Endothelial cell (in vitro differentiated cells): ENCODE measurements at places on chromosomes 1 and 21. TPM values are rescaled to one million over a fixed set of nuclear protein-coding genes. Genes with fewer than 3 reads are reported as not detected.

DNA sequence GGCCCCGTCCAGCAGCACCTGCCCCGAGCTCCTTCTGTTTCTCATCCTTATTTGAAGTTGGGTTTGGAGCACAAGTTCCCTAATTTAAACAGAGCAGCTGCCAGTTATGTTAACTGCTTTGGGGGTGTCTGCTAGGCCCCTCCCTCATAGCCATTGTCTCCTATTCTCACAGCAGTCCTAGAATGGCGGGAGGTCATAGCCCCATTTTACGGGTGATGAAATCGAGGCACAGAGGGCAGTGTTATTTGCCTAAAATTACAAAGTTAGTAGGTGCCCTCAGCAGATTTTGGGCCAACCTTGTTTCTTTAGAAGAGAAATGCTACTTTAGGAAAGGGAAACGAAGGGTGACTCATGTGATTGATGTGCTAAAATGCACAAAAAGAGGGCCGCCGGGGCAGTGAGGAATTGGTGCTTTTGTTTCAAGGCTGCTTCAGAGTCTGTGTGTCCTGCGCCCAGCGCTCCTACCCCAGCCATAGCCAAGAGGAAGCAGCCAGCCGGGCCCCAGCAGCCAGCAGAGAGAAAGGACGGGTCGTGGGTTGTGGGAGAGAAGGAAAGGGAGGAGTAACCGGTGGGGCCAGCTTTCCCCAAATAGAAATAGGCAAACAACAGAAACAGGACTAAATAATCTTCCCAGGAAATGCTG lies 13.0 kb downstream of the VANGL1 start:
- H3K36me3 ChIP-seq = peaks cover 5% of the 10 kb centered on the region
- no peaks in the 10 kb centered on the region for H3K27me3 ChIP-seq
- H3K4me1 ChIP-seq = peaks cover 34% of the 10 kb centered on the region
- no peak overlapping the region for H3K4me3 ChIP-seq
- DNase-seq = no peak

AQP10 gene
- total RNA-seq = not detected

DNA sequence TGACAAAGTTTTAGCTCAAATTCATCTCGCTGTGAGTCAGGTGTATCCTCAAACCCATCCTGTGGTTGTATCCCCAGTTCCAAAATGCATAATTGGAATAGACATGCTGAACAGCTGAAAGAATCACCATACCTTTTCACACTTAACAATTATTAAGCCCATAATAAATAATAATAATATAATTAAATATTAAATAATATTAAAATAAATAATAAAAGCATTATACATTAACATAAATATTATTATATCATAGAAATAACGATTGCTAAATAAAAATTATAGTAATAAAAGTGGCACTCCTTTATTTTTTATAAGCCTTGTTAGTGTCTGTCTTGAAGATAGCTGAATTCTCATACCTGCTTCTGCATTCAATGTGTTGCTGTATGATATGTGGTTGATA lies 257.5 kb upstream of the B3GALT2 start:
- H3K36me3 ChIP-seq = no peaks in the 10 kb centered on the region
- H3K27me3 ChIP-seq = no peaks in the 10 kb centered on the region
- DNase-seq = no peak
- H3K27ac ChIP-seq = no peak overlapping the region

SLFNL1 gene
- total RNA-seq = 0.38 TPM

GRCh38 chr1:41623736-41624135 lies 139.3 kb upstream of the EDN2 start:
- H3K27me3 ChIP-seq = peaks cover 5% of the 10 kb centered on the region
- no peak for DNase-seq
- H3K4me1 ChIP-seq = peaks cover 5% of the 10 kb centered on the region

DNA sequence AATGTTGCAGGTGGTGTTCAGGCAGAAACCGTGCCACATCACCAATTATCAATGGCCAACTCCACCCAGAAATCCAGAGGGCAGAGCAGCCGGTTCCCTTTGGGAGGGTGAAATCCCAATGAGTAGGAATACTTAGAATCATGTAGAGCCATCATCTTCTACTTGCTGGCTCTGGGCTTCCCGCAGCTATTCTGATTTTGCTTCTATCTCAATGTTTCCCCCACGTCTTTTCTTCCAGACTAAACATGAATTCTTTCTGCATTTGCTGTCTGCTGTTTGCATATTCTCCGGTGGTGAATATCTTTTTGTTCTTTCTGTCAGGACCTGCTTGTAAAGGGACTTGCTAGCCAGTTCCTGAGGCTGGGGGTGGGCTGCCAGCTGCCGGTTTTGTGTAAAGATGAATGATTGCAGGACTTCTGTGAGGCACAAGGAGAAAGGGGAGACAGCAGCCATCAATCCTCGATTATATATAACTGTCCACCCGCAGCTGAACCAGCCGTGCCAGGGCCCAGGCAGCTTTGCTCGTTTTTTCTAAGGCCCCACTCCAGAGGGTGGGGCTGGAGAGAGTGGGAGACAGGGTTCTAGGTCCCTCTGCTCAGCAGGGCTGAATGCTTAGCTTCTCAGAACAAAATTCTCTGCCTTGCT lies 33.2 kb downstream of the PRAMEF20 start:
- no peak for DNase-seq
- H3K4me3 ChIP-seq = no peak overlapping the region
- peaks cover 4% of the 10 kb centered on the region for H3K36me3 ChIP-seq
- H3K27me3 ChIP-seq = no peaks in the 10 kb centered on the region
- H3K27ac ChIP-seq = no peak overlapping the region
- no peaks in the 10 kb centered on the region for H3K4me1 ChIP-seq

AVPR1B gene
- not detected for total RNA-seq

NUP133 gene
- 53.5 TPM for total RNA-seq

MAN1C1 gene
- total RNA-seq = 29.1 TPM

DNA sequence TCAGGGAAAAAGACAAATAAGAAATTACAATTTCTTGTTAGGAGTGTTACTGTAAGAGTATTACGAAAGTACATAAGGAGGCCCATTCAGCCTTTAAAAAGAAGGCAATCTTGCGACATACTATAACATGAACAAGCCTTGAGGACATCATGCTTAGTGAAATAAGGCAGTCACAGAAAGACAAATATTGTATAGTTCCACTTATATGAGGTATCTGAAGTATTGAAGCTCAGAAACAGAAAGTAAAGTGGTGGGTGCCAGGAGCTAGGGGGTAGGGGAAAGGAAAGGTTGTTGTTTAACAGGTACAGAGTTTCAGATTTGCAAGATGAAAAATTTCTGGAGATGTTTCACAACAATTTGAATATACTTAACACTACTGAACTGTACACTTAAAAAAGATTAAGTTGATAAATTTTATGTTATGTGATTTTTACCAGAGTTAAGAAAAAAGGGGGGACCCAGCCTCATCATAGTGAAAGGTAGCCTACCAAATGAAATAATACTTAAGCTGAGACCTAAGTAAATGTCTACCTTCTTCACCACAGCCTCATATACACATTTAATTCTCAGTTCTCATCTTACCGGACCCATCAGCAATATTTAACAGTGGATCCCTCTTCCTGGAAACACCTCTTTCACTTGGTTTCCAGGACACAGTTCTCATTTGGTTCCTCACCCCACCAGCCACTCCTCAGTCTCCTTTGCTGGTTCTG lies 19.5 kb downstream of the USP24 start:
- no peak overlapping the region for H3K27ac ChIP-seq
- no peak for DNase-seq
- H3K36me3 ChIP-seq = peaks cover 12% of the 10 kb centered on the region
- H3K4me1 ChIP-seq = peaks cover 17% of the 10 kb centered on the region
- H3K4me3 ChIP-seq = no peak overlapping the region

- no peak for DNase-seq
- no peak overlapping the region for H3K27ac ChIP-seq
- no peaks in the 10 kb centered on the region for H3K27me3 ChIP-seq
- H3K4me3 ChIP-seq = no peak overlapping the region
- no peaks in the 10 kb centered on the region for H3K4me1 ChIP-seq
These were observed 145.6 kb downstream of the GDAP2 start for GRCh38 chr1:117783606-117784396.

RAB25 gene
- 1.6 TPM for total RNA-seq

DNA sequence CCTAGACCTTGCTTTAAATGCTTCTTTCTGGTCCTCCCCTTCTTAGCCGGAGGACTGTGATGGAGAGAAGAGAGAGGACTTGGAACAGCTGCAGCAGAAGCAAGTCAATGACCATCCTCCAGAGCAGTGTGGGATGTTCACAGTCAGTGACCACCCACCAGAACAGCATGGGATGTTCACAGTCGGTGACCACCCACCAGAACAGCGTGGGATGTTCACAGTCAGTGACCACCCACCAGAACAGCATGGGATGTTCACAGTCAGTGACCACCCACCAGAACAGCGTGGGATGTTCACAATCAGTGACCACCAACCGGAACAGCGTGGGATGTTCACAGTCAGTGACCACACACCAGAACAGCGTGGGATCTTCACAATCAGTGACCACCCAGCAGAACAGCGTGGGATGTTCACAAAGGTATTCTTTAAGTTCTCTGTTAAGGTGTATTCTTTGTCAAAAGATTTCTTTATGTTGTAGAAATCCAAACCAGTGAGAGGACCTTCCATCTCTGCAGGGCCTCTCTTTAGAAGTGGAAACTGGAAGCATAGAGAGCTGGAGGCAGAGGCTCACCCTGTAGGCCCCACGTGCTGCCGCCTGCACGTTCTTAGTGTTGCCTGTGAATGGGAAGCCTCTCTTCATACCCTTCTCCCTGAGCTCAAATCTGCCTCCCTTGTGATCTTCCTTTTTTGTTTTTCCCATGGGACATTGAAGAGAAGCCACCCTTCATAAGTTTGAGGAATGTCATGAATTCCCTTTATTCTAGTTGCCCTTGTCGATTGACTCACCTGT lies 10.6 kb downstream of the PCNT start:
- no peaks in the 10 kb centered on the region for H3K27me3 ChIP-seq
- peaks cover 25% of the 10 kb centered on the region for H3K36me3 ChIP-seq
- no peak for DNase-seq
- H3K4me1 ChIP-seq = no peaks in the 10 kb centered on the region
- H3K4me3 ChIP-seq = no peak overlapping the region
- no peak overlapping the region for H3K27ac ChIP-seq

DNA sequence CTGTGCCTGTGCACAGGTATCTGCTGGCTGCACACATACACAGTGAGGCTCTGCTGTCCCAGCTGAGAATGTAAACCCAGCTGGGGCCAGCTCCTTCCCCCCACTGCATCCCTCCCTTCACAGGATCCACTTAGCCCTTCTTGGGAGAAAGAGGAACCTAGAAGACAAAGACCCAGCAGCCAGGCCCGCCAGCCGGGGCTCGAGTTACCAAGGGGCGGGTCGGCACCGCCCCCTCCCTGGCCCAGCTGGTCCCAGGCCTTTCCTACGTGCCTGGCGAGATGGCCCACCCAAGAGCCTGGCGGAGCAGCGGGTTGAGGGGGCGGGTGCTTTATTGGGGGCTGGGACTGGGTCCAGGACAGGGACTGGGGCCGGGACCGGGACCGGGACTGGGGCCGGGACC lies 2.1 kb downstream of the SH3BGRL3 start:
- peaks cover 15% of the 10 kb centered on the region for H3K27me3 ChIP-seq
- H3K4me3 ChIP-seq = peak overlapping the region; percentile 87
- peaks cover 21% of the 10 kb centered on the region for H3K36me3 ChIP-seq

- no peaks in the 10 kb centered on the region for H3K4me1 ChIP-seq
- no peaks in the 10 kb centered on the region for H3K36me3 ChIP-seq
- H3K27ac ChIP-seq = no peak overlapping the region
- DNase-seq = no peak
- H3K4me3 ChIP-seq = no peak overlapping the region
- H3K27me3 ChIP-seq = no peaks in the 10 kb centered on the region
These were observed 68.0 kb upstream of the PTCH2 start for GRCh38 chr1:44911026-44911425.

NTNG1 gene
- total RNA-seq = 3.2 TPM

- H3K4me1 ChIP-seq = peaks cover 26% of the 10 kb centered on the region
- H3K27ac ChIP-seq = no peak overlapping the region
- no peaks in the 10 kb centered on the region for H3K27me3 ChIP-seq
- H3K4me3 ChIP-seq = no peak overlapping the region
These were observed 7.5 kb downstream of the IVNS1ABP start for GRCh38 chr1:185309566-185309965.

- H3K27ac ChIP-seq = no peak overlapping the region
- no peak overlapping the region for H3K4me3 ChIP-seq
These were observed 5.7 kb downstream of the THEMIS2 start for GRCh38 chr1:27878039-27878438.

KCNQ4 gene
- total RNA-seq = 1.5 TPM

GRCh38 chr1:67618285-67619018 lies 66.5 kb upstream of the GADD45A start:
- H3K27me3 ChIP-seq = no peaks in the 10 kb centered on the region
- no peaks in the 10 kb centered on the region for H3K4me1 ChIP-seq
- H3K27ac ChIP-seq = no peak overlapping the region
- no peaks in the 10 kb centered on the region for H3K36me3 ChIP-seq
- H3K4me3 ChIP-seq = no peak overlapping the region

DNA sequence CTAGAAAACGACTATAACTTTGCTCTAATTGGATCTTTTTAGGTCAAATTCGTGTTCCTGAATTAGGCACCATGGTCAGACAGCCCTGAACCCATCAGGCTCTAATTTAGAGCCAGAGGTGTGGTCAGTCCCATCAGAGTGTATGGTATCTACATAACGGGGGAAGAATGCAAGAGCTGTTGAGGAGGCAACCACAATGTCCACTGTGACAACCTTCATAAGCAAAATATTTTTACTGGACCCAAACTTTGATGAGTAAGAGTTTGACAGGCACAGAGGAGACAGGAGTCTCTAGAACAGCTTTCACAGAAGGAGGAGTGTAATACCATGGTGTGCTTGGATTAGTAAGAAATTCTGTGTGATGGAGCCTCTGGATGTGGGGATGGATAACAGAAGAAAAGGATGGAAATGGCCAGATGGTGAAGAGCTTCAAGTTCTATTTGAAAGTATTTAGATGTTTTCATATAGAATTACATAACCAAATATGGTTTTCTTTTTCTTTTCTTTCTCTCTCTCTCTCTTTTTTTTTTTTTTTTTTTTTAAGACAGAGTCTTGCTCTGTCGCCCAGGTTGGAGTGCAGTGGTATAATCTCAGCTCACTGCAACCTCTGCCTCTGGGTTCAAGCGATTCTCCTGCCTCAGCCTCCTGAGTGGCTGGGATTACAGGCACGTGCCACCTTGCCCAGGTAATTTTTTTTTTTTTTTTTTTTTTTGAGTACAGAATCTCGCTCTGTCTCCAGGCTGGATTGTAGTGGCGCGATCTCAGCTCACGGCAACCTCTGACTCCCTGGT lies 24.9 kb downstream of the UBE2U start:
- peaks cover 3% of the 10 kb centered on the region for H3K27me3 ChIP-seq
- DNase-seq = no peak
- H3K4me1 ChIP-seq = peaks cover 17% of the 10 kb centered on the region
- no peak overlapping the region for H3K4me3 ChIP-seq
- no peak overlapping the region for H3K27ac ChIP-seq

DNA sequence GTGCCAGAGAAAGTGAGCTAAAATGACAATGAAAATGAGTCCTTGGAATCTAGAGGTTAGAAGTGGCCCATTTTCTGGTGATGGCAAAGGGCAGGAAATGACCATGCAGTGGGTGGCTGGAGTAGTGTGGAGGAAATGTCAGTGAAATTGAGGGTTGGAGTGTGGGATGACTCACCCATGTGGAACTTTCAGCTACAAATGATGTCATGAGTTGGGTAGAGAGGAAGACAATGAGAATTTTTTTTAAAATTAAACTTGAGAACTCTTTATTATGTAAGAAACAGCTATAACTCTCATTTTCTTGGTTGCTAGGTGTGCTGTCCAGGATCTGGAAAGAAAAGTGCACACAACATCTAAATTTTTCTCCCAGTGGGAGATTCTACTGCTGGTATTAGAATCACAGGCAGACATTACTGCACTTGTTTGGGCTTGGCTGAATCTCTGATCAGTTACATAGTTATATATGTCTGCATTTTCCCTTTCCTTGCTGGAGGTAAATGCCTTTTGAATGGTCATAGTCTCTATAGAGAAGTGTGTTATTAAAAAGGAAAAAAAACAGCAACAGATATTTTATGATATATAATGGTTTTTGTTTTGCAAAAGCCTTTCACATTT lies 56.8 kb upstream of the GNG12 start:
- H3K4me1 ChIP-seq = peaks cover 2% of the 10 kb centered on the region
- DNase-seq = no peak
- H3K36me3 ChIP-seq = no peaks in the 10 kb centered on the region
- H3K27ac ChIP-seq = no peak overlapping the region
